Activated T-helper 2 cell treated with anti-CD3 and anti-CD28 coated beads, Interferon-gamma antibody, Interleukin-2, Interleukin-4, amounts not matched to agents 10 μg/mL and 5 μg/mL and 100 μg/mL, durations not matched to agents 14 hours and 24 hours and 36 hours (primary cell): ENCODE measurements at places on chromosomes 4 and X. TPM values are rescaled to one million over a fixed set of nuclear protein-coding genes. Genes with fewer than 3 reads are reported as not detected.

DNA sequence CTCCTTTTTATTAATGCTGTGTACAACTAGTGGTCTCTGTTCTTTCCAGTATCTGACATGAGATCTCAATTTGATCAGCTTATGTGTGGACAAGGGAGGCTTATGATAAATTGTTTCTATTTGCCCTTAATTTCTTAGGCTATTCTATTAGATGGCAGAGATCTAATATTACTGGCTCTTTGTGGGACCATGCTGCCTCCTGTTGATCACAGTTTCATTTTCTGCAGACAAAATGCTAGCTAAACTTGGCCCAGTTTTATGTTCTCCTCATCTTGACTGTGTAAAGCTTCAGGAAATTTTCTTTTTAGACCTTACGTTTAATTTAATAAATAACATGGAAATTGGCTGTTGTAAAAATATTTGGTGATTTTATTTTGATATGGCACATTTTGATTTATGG, 627.1 kb upstream of the AADAT start:
- H3K27ac ChIP-seq, result no peak overlapping the region
- H3K4me1 ChIP-seq, result no peaks in the 10 kb centered on the region
- H3K27me3 ChIP-seq, result no peaks in the 10 kb centered on the region
- DNase-seq, result no peak

GRCh38 chr4:68718447-68719074, 48.1 kb upstream of the UGT2B15 start:
- H3K4me1 ChIP-seq, result no peaks in the 10 kb centered on the region
- H3K27ac ChIP-seq, result no peak overlapping the region
- no peaks in the 10 kb centered on the region for H3K27me3 ChIP-seq
- H3K4me3 ChIP-seq, result no peak overlapping the region

DNA sequence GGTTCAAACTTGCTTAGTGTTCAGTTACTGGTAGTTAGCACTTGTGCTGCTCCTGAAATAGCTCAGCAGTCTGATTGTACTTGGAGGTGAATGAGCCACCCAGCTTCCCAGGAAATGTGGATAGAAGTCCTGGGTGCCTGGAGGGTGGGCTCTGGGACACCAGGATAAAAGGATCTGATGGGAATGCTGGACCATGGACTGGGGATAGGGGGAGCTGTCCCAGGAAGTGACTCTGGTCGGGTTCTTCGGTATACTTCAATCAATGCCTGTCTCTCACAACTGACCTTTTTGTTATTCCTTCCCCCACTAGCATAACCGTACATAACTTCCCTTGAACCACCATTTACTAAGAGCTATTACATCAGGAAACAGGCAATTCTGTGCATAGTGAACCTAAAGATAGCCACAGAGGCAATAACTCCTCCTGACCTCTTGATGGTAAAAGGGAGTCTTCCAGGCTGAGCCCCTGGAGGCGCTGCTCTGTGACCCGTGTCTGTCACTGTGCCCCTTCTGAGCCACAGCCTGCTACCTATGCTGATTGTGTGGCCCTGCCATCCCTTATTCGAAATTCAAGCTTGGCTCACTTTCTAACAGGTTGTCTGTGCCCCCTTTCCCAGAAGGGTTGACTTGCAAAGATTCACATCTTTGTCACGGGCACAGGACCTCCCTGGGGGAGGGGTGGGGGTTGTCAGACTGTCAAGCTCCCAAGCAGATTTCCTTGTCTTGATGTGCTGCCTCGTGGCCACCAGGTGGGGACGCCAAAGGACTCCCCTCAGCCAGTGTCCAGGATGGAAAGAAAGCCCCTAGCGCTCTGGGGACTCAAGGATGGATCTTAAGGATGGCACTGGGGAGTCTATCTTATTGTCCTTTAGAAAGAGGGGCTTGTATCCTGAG, 24.5 kb upstream of the WDR1 start:
- no peaks in the 10 kb centered on the region for H3K4me1 ChIP-seq
- H3K27ac ChIP-seq, result no peak overlapping the region
- H3K4me3 ChIP-seq, result no peak overlapping the region
- peaks cover 10% of the 10 kb centered on the region for H3K27me3 ChIP-seq
- H3K36me3 ChIP-seq, result no peaks in the 10 kb centered on the region
- DNase-seq, result no peak

DNA sequence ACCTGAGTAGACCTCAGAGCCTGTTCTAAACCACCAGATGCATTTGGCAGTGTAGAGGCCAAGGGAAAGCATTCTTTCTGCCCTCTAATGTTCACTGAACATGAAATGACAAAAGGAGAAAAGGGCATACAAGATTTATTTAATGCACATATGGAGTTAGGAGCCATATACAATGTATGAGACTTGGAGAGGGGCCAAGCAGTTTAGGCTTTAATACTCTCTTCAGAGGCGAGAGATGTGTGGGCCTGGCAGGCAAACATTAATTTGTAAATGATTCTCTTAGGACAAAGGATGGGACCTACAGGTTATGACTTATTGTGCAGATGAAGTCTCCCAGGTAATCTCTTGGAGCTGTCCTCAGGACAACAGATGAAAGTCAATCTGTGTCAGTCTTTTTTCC, 631.9 kb downstream of the ADGRL3 start:
- no peaks in the 10 kb centered on the region for H3K4me1 ChIP-seq
- H3K36me3 ChIP-seq, result no peaks in the 10 kb centered on the region
- no peak overlapping the region for H3K4me3 ChIP-seq
- H3K27me3 ChIP-seq, result no peaks in the 10 kb centered on the region

GRCh38 chrX:63922221-63922620, 137.2 kb upstream of the ARHGEF9 start:
- H3K27me3 ChIP-seq, result no peaks in the 10 kb centered on the region
- no peaks in the 10 kb centered on the region for H3K4me1 ChIP-seq
- H3K36me3 ChIP-seq, result no peaks in the 10 kb centered on the region
- H3K4me3 ChIP-seq, result no peak overlapping the region
- no peak overlapping the region for H3K27ac ChIP-seq
- no peak for DNase-seq

DNA sequence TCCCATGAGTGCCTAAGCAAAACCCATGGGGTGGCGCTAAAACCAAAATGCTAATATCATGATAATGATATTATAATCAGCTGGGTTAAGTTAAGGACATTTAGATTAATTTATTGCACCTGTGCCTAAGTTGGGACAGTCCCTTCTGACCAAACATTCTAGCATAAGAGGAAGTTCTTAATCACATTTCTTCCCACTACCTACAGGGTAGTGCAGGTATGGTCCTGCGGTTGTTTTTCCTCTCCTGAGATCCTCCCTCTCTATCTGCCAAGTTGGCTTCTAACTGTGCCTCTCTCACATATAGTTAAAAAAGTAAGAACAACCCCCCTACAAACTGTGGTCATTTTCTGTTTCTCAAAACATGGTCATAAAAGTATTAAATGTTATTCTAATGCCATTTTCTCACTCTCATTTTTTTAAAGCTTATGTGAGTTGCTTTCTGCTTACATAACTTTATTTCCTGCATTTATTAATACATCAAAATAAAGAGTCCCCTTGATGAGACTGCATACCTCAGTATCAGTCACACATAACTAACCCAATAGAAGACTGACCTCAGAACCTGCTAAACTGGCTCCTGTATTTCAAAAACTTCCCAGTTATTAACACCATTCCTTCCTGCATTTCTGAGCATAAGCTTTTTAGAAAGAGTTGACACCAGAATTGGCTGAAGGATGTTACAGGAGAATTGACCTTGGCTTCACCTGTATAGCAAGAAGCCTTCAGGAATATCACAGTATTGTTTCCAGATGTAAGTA, 1332.5 kb downstream of the FSTL5 start:
- no peak overlapping the region for H3K4me3 ChIP-seq
- H3K27me3 ChIP-seq, result no peaks in the 10 kb centered on the region
- DNase-seq, result no peak

GRCh38 chr4:1856943-1857699, 1.2 kb upstream of the LETM1 start:
- H3K4me1 ChIP-seq, result peaks cover 33% of the 10 kb centered on the region
- H3K27me3 ChIP-seq, result no peaks in the 10 kb centered on the region
- no peak for DNase-seq
- peak overlapping the region; percentile 55 for H3K27ac ChIP-seq
- peaks cover 10% of the 10 kb centered on the region for H3K36me3 ChIP-seq
- peak overlapping the region; percentile 80 for H3K4me3 ChIP-seq

- no peak overlapping the region for H3K4me3 ChIP-seq
- no peak overlapping the region for H3K27ac ChIP-seq
- peaks cover 18% of the 10 kb centered on the region for H3K4me1 ChIP-seq
- H3K27me3 ChIP-seq, result no peaks in the 10 kb centered on the region
- H3K36me3 ChIP-seq, result peaks cover 26% of the 10 kb centered on the region
These were observed 190.9 kb upstream of the MAB21L2 start for GRCh38 chr4:150391052-150391451.

GRCh38 chrX:49919617-49920016, 2.8 kb upstream of the CLCN5 start:
- H3K36me3 ChIP-seq, result peaks cover 2% of the 10 kb centered on the region
- no peak for DNase-seq
- no peaks in the 10 kb centered on the region for H3K27me3 ChIP-seq
- H3K4me1 ChIP-seq, result peaks cover 11% of the 10 kb centered on the region
- no peak overlapping the region for H3K4me3 ChIP-seq

GRCh38 chrX:2647627-2648026, 43.5 kb upstream of the CD99 start:
- H3K36me3 ChIP-seq, result peaks cover 18% of the 10 kb centered on the region
- H3K27me3 ChIP-seq, result no peaks in the 10 kb centered on the region
- H3K27ac ChIP-seq, result peak overlapping the region; percentile 68
- H3K4me3 ChIP-seq, result no peak overlapping the region

DNA sequence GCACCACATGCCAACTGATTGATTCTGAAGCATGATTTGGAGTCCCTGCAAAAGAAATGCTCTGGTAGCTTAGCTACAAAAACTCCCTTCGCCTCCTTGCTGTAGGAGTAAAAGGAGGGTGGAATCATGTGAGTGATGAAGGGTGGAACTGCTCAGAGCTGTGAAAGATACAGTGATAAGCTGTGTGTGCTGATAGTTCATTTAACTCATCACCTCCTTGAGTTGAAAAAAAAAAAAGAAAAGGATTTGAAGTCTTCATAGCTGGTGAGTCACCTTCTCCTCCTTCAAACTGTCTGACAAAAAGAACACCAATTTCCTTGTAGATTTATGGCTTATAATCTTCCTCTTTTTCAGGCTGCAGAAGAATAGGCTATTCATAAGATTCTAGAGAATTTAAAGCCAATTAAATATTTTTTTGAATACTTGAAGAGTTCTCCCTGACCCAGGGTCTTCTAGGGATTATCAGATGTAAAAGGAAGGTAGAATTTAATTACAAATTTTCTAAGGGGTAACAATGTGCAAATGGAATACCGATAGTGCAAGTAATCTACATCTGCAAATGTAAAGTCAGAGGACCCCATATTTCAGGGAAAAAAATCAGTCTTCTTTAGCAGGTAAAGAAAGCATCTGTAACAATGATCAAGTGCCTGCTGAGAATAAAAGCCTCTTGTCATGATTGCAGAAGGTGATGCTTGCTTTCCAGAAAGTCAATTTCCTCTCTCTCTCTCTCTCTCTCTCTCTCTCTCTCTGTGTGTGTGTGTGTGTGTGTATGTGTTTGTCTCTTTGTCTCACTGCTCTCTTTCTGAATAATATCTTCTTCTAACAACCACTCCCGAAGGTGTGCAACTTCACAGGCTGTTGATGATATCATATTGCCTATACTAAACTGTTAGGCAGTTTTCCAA, 208.8 kb upstream of the VEGFC start:
- no peaks in the 10 kb centered on the region for H3K27me3 ChIP-seq
- H3K36me3 ChIP-seq, result no peaks in the 10 kb centered on the region
- peaks cover 10% of the 10 kb centered on the region for H3K4me1 ChIP-seq
- DNase-seq, result no peak

DNA sequence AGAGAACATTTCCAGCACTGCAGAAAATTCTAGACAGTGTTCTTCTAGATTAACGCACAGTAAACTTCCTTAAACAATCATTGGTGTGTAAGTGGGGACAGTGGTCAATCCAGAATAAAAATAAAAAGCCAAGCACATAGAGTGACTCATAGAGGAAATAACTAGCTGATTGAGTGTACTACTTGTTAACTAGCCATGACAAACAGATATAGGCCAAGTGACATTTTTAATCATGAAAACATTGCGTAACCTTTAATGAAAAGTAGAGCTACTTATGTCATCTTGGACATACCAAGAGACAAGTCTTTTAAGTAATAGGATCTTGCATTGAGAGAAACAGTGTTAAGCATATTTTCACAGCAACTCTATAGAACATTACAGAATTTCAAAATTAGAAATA, 233.9 kb upstream of the MAB21L2 start:
- H3K27me3 ChIP-seq, result no peaks in the 10 kb centered on the region
- H3K27ac ChIP-seq, result no peak overlapping the region

DNA sequence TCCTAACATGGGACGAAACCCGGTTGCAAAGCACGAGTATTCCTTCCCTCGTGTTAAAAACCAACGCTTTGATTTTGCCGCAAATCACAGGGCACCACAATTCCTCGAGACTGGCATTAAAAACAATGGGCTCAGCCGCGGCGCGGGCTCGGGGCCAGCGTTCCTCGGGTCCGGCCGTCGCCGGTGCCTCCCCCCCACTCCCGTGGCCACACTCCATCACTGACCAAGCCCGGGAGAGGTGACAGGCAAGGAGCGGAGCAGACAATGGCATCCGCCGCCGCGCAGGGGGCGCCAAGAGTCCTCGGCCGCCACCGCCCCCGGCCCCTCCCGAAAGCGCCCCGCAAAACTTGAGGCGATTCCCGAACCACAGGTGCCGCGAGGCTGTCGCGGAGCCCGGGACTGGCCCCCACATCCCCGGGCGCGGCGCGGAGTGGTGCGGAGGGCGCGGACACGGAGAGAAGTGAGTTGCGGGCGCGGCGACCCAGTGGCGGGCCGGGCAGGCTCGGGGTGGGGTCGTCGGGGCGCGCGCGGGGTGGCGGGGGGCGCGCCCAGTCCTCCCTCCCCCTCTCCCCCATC, 445 bp downstream of the AP1S2 start:
- peaks cover 22% of the 10 kb centered on the region for H3K4me1 ChIP-seq
- H3K27me3 ChIP-seq, result no peaks in the 10 kb centered on the region
- no peak overlapping the region for H3K27ac ChIP-seq
- peak; percentile 16 for DNase-seq

- H3K36me3 ChIP-seq, result no peaks in the 10 kb centered on the region
- H3K4me3 ChIP-seq, result no peak overlapping the region
- no peak for DNase-seq
- no peaks in the 10 kb centered on the region for H3K27me3 ChIP-seq
These were observed 439.2 kb downstream of the PCDH10 start for GRCh38 chr4:133588306-133588705.

GRCh38 chr4:130600706-130601105, 1504.8 kb downstream of the C4orf33 start:
- DNase-seq, result no peak
- H3K27me3 ChIP-seq, result no peaks in the 10 kb centered on the region
- H3K27ac ChIP-seq, result no peak overlapping the region

DNA sequence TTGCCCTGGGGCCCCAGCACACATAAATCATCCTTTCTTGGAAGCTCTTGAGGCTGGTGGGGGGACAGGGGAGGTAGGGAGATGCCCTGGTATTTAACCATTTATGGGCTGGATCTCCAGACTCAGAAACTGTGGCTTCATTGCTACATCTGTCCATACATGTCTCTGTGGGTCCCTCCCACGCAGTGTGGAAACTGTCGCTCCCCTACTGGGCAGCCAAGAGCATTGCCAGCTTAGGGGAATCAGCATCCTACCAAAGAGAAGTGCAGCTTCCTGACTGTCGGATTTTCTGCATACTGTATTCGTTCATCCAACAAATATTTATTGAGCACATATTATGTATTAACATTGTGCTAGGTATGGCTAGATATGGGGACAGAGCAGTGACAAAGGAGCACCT, 3.7 kb downstream of the GRIPAP1 start:
- no peaks in the 10 kb centered on the region for H3K27me3 ChIP-seq
- DNase-seq, result no peak
- no peak overlapping the region for H3K27ac ChIP-seq

CTAG1B gene
- not detected in 2 replicates for total RNA-seq

DIPK2B gene
- not detected in 2 replicates for total RNA-seq

BEX2 gene
- 2.6 and 3.9 TPM in 2 replicates for total RNA-seq

GATA1 gene
- not detected in 2 replicates for total RNA-seq

F8A3 gene
- 27.3 and 28.7 TPM in 2 replicates for total RNA-seq

SCRG1 gene
- not detected in 2 replicates for total RNA-seq

CCNA2 gene
- 74.7 and 75.1 TPM in 2 replicates for total RNA-seq
